ENCODE measurements at places on chromosomes 5 and 9. TPM values are rescaled to one million over a fixed set of nuclear protein-coding genes. Genes with fewer than 3 reads are reported as not detected.

DNA sequence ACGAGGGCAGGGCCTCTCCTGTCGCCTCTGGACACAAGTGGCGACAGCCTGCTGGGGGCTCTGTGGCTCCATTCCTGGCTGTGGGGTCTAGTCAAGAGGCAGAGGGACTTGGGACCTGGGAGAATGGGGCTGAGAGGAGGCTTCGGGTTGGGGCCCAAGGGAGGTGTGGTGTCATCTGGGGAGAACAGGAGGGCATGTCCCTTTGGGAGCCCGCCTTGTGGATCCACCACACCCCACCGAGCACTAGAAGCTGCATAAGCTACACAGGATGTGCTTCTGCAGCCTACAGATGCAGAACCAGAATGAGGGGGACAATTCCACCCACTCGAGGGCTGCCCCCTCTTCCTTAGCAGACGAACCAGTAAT, 3.9 kb upstream of the MAN1B1 start:
- DNase-seq, result no peak

DNA sequence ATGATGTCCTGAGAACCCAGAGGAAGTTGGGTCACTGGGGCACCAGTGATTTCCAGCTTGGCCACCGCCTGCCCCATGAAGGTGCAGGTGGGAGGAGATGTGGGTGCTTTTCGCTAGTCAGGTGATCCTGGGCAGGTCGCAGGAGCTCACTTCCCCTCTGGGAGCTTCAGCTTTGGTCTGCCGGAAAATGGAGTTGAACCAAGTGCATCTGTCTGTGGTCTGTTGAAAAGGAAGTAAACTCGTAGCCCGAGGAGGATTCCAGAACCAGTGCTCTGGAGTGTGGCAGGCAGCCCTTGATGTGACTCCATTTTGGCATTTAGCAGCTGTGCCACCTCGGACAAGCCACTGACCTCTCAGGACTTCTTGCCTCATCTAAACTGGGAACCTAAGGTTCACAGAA, 81.8 kb upstream of the HRH2 start:
- DNase-seq, result no peak

GRCh38 chr5:41127967-41128690, 57.0 kb upstream of the MROH2B start:
- no peak for DNase-seq

C6 gene
- total RNA-seq, result not detected

DNA sequence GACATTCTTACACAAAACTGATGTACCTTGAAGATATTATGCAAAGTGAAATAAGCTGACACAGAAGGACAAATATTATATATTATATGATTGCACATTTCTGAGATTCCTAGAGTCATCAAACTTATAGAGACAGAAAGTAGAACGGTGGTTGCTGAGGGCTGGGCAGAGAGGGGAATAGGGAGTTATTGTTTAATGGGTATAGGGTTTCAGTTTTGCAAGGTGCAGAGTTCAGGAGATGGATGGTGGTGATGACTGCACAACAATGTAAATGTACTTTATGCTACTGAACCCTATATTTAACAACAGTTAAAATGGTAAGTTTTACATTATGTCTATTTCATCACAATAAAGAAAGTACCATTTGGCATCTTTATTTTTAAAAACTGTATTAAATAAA, 315.8 kb upstream of the POU5F2 start:
- no peak for DNase-seq

GRCh38 chr9:32926911-32927310, 74.5 kb downstream of the APTX start:
- peak; percentile 82 for DNase-seq

CACFD1 gene
- total RNA-seq, result 9.2 TPM

GRCh38 chr9:123620239-123620638, 264.2 kb downstream of the CRB2 start:
- DNase-seq, result no peak

- DNase-seq, result no peak
Measured at GRCh38 chr5:42631241-42631640, 125.4 kb upstream of the CCDC152 start.

GRCh38 chr9:75993434-75993833, 103.0 kb downstream of the PCSK5 start:
- no peak for DNase-seq

ASPN gene
- total RNA-seq, result not detected

AK6 gene
- total RNA-seq, result 17.3 TPM

DRD1 gene
- total RNA-seq, result not detected

- no peak for DNase-seq
Measured at GRCh38 chr5:42943931-42944631, 96.0 kb downstream of the ANXA2R start.

GRCh38 chr5:135020111-135020895, 13.7 kb downstream of the PITX1 start:
- no peak for DNase-seq

DNA sequence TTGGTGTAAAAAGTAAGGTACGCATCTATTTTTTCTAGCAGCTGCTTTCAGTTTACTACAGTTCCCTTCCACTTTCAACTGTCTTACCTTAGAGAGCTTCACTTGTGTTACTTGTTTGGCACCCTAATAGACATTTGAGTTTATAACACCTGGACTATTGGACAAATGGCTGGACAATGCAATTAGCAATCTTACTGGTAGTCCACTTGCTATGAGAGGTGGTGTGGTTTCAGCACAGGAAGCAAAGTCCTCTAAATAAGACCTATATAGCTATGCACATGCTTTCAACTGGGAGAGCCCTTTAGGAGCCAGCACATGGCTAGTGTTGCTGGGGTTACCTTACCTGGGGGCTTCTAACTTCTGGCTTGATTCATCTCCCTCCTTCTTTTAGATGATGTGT, 119.6 kb upstream of the RANBP3L start:
- DNase-seq, result no peak

DNA sequence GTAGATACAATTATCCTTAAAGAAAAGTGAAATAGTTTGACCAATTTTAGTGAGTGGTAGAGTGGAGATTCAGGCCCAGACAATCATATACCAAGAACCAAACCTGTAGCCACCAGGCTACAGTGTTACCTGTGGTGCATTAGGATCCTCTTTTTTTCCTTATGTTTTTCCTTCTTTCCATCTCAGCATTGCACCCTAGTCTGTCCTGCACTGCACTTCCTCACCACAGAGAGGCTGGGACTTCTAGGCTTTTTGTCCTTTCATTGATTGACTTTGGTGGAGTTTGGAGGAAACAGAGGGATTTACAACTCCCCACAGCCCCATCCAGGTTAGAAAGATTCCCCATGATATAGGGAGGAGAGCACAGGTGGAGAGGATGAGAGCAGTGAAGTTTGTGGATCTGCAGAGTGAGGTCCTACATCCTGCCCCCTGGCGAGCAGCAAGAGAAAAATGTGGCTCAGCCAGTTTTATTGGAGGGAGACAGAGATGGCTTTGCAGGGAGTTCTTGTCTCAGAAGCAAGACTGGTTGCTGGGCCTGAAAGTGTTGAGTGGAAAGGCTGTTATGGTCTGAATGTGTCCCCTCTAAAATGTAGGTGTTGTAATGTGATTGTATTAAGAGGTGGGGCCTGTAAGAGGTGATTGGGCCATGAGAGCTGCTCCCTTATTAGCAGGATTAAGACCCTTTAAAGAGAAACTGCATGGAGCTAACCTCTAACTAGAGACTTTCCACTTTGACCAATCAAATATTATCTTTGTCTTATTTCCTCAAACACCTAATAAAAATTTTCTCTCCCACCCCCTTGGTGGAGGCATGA, 36.2 kb downstream of the KIF4B start:
- DNase-seq, result peak; percentile 48

DNA sequence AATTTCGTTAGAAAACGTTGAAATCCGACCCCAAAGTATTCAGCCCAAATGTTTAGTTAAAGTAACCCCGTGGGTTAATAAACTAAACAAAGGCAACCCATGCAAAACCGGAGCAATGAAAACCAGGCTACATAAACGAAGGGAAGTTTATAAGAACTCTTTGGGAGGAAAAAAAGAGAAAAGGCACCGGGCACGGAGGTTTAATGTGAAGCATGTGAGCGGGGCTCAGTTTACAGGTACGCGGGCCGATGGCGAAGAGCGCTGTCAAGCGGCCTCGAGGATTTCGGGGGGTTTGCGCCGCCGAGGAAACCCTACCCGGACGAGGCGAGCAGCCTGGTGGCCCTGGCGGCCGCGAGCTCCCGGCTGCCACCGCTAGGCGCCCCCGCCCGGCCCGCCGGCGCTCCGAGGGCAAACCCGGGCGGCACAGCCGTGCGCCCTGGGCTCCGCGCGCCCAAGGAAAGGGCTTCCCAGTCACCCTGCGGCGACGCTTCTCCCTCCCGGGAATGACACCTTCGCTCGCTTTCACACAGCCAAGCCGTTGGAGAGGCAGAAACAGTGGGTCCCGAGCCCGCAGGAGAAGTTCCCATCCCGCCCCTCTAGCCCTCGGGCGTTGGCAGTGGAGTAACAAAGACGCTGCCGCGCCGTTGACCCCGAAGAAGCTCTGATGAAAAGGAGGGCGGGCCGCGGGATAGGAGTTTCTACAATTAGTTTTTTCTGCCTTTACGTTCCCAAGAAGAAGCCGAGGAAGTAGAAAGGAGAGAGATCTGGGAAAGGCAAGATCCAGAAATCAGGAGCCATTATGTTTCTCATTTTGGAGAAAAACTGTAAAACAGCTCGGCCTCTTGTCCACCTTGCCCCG, 126.0 kb downstream of the TMEM174 start:
- DNase-seq, result peak; percentile 41

- no peak for DNase-seq
Measured at GRCh38 chr5:15023846-15024245, 152.3 kb upstream of the ANKH start.

- DNase-seq, result no peak
Measured at GRCh38 chr5:107894361-107894760, 223.6 kb upstream of the EFNA5 start.

NXNL2 gene
- total RNA-seq, result 0.79 TPM

DNA sequence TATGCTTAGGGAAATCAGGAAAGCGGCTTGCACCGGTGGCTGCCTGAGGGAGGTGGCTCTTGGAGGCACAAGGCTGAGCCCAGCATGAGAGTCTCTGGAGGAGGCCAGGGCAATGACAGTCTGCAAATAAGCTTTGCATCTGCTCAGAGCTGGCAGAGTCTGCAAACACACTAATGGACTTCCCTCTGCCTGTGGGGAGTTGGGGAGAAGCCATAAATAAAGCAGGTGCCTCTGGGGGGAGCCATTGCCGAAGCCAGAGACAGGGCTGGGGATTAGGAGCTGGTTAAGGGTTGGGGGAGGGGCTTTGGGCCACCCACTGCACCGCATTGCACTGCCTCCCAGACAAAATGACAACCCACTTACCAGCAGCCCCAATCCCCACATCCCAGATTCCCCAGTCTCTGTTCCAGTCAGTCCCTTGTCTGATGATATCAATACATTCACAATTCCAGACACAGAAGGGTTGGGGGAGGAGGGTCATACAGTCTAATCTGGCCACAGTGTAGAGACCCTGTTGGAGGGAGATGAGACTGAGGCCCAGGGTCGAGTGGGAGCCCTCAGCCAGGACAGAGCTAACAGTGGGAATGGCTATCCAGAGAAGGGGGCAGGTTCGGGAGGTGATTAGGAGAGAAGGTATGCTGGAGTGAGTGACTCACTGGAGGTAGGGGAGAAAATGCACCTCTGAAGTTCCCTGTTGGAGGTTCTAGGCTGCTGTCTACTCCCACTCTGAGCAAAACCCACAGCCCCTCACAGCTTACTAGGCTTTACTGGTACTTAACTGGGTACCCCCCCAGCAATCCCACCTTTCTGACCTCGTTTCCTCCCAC, 53.7 kb downstream of the PAX5 start:
- DNase-seq, result no peak

- DNase-seq, result no peak
Measured at GRCh38 chr9:124254261-124254682, 3.5 kb upstream of the NEK6 start.

- DNase-seq, result no peak
Measured at GRCh38 chr5:96326902-96327301, 106.1 kb downstream of the PCSK1 start.

GDA gene
- not detected for total RNA-seq

SIT1 gene
- total RNA-seq, result not detected

TEX53 gene
- total RNA-seq, result not detected

PCDHA4 gene
- total RNA-seq, result under 0.01 TPM

CMYA5 gene
- under 0.01 TPM for total RNA-seq

GRCh38 chr9:91802391-91802790, 147.6 kb downstream of the ROR2 start:
- DNase-seq, result no peak

DNA sequence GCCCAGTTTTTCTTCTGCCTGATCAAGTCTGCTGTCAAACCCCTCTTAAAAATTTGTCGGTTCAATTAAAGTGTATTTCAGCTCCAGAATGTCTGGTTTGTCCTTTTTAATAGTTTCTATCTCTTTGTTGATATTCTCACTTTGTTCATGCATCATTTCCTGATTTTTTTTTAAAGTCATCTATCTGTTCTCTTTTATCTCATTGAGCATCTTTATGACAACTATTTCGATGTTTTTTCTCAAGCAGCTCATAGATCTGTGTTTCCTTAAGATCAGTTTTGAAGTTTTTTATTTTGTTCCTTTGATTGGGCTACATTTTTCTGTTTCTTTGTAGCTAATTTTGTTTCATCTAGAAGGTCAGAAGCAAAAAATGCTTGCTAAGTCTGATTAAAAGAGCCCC, 53.7 kb downstream of the FGD3 start:
- DNase-seq, result no peak

- peak; percentile 43 for DNase-seq
Measured at GRCh38 chr5:89351222-89351621, 468.2 kb upstream of the MEF2C start.

DNA sequence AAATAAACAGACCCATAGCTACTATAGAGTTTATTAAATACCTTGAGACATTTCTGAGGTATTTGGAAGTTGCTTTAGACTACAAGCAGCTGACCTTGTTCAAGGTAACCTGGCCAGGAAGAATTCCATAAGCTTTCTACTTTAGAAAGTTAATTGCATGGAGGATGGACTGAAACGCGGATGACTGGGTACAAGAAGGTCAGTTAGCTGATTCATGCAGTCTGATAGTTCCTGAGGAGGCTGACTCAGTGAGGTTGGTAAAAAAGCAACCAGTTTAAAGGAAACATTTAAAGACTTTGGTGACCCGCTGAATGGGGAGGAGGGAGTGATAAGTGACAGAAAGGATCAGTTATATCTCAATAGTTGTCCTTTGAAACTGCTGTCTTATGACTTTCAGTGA, 670.1 kb upstream of the CDH9 start:
- DNase-seq, result no peak

MARCOL gene
- total RNA-seq, result not detected

Measured in lung microvascular endothelial cell (primary cell).